ENCODE measurements at places on chromosomes 1 and 21. TPM values are rescaled to one million over a fixed set of nuclear protein-coding genes. Genes with fewer than 3 reads are reported as not detected.

The TFAP2E gene
- polyA plus RNA-seq: 3.8 TPM

GRCh38 chr1:33378524-33378923, 52.4 kb downstream of the PHC2 start:
- no peak for DNase-seq
- H3K27ac ChIP-seq: no peak overlapping the region
- H3K4me3 ChIP-seq: no peak overlapping the region

GRCh38 chr1:200626853-200627534, 6.4 kb upstream of the KIF14 start:
- DNase-seq: no peak
- H3K27me3 ChIP-seq: no peaks in the 10 kb centered on the region
- H3K36me3 ChIP-seq: no peaks in the 10 kb centered on the region
- no peak overlapping the region for H3K27ac ChIP-seq
- H3K4me3 ChIP-seq: no peak overlapping the region

DNA sequence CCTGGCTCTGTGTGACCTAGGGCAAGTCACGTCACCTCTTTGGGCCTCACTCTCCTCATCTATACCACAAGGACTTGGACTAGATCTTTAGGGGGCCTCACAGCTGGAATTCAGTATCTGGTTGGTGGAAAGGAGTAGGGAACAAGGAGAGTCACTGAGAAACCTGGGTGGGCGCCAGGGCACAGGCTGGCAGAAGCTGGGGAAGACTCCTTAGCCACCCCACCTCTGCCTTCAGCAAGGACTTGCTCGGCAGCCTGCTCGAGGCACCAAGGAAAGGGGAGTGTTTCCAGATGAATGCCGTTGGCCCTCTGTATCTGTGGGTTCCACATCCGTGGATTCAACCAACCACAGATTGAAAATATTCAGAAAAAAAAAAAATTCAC, 1.2 kb upstream of the OPTC start:
- H3K36me3 ChIP-seq: no peaks in the 10 kb centered on the region
- no peaks in the 10 kb centered on the region for H3K27me3 ChIP-seq
- no peak for DNase-seq
- peaks cover 5% of the 10 kb centered on the region for H3K4me1 ChIP-seq
- H3K27ac ChIP-seq: no peak overlapping the region

DNA sequence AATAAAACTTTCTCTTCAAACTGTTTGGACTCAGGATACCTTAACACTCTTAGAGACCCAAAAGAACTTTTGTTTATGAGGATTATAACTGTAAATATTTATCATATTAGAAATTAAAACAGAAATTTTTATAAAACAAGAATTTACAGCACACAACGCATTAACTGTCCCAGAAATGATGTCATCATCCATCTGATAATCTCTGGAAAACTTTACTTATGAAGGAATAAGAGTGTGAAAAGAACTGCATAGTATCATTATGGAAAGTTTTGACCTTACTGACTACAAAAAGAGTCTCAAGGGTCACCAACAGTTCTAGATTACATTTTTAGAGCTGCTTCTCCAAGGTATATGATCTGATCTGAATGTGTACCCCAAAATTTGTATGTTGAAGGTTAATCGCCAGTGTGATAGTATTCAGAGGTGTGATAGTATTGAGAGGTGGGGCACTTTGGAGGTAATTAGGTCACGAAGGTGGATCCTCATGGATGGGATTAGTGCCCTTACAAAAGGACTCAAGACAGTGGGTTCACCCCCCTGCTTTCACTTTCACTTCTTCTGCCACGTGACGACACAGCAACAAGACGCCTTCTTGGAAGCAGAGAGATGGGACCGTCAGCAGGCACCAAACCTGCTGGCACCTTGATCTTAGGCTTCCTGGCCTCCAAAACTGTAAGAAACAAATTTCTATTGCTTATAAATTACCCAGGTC, 95.7 kb upstream of the NR5A2 start:
- H3K36me3 ChIP-seq: no peaks in the 10 kb centered on the region
- no peaks in the 10 kb centered on the region for H3K4me1 ChIP-seq
- no peaks in the 10 kb centered on the region for H3K27me3 ChIP-seq
- H3K4me3 ChIP-seq: peak overlapping the region; percentile 39

- no peaks in the 10 kb centered on the region for H3K36me3 ChIP-seq
- no peak for DNase-seq
Measured at GRCh38 chr1:181936269-181936668, 125.2 kb downstream of the ZNF648 start.

- H3K36me3 ChIP-seq: no peaks in the 10 kb centered on the region
- no peak overlapping the region for H3K4me3 ChIP-seq
- no peaks in the 10 kb centered on the region for H3K4me1 ChIP-seq
Measured at GRCh38 chr1:58406301-58407071, 140.0 kb downstream of the OMA1 start.
